Breast epithelium (tissue), 4 donors: ENCODE measurements at places on chromosomes 6 and 20. TPM values are rescaled to one million over a fixed set of nuclear protein-coding genes. Genes with fewer than 3 reads are reported as not detected.

The LAMA4 gene
- 142 TPM for total RNA-seq

The TAGAP gene
- 4.1 TPM for total RNA-seq

The LST1 gene
- 8.8 TPM for total RNA-seq

The SAMD5 gene
- total RNA-seq, result 8.8 TPM

The BEND3 gene
- total RNA-seq, result 0.96 TPM

The VGLL2 gene
- not detected for total RNA-seq

The PLCB1 gene
- 12.2 TPM for total RNA-seq

DNA sequence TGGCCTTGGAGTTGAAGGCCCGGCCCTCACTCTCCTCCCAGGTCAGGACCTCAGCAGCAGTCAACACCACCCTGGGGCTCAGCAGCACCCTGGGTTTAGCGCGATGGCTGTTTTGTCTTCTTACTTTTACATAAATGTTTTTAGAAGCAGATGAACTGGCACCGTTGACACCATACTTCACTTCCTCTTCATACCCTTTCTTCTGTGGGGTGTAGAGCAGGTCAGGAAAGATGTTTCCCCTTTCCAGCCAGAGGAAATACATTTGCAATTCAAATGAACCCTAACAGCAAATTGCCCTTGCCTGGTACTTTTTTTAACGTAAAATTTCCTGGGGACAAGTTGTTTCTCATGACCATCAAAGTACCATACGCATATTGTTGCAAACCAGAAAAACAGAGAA lies 54.7 kb upstream of the SNX9 start:
- H3K36me3 ChIP-seq, result no peaks in the 10 kb centered on the region
- no peak overlapping the region for H3K27ac ChIP-seq
- DNase-seq, result no peak

GRCh38 chr6:118648866-118649554 lies 2.4 kb downstream of the CEP85L start:
- no peak for DNase-seq
- H3K27me3 ChIP-seq, result no peaks in the 10 kb centered on the region
- no peak overlapping the region for H3K4me3 ChIP-seq
- no peaks in the 10 kb centered on the region for H3K36me3 ChIP-seq
- no peak overlapping the region for H3K27ac ChIP-seq
- H3K4me1 ChIP-seq, result no peaks in the 10 kb centered on the region

GRCh38 chr20:20699917-20700316 lies 12.5 kb downstream of the RALGAPA2 start:
- no peaks in the 10 kb centered on the region for H3K36me3 ChIP-seq
- no peaks in the 10 kb centered on the region for H3K27me3 ChIP-seq
- no peak overlapping the region for H3K4me3 ChIP-seq
- no peak overlapping the region for H3K27ac ChIP-seq

GRCh38 chr6:135014353-135014832 lies 40.2 kb downstream of the HBS1L start:
- no peak overlapping the region for H3K27ac ChIP-seq
- H3K4me1 ChIP-seq, result no peaks in the 10 kb centered on the region
- no peak overlapping the region for H3K4me3 ChIP-seq
- H3K27me3 ChIP-seq, result no peaks in the 10 kb centered on the region
- no peaks in the 10 kb centered on the region for H3K36me3 ChIP-seq

DNA sequence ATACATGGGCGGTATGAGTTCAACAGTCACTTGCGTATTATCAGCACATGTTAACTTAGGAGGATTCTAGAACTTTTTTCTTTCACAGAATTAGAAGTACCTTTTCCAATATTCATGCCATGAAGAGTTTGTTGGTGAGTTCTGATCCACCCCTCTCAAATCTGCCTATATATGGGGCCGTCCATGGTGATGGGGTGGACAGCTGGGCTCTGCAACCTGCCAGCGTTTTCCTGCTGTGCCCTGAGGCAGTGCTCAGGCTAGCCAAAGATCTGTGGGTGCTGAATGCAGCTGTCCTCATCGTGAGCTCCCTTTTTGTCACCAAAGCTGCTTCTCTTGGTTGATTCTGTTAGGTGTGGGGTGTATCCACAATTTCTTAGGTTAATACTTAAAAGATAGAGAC lies 88.7 kb downstream of the THBS2 start:
- no peak overlapping the region for H3K27ac ChIP-seq
- H3K4me1 ChIP-seq, result no peaks in the 10 kb centered on the region
- H3K36me3 ChIP-seq, result no peaks in the 10 kb centered on the region
- H3K27me3 ChIP-seq, result no peaks in the 10 kb centered on the region
- DNase-seq, result no peak
- no peak overlapping the region for H3K4me3 ChIP-seq

GRCh38 chr6:2193931-2194330 lies 51.5 kb downstream of the GMDS start:
- H3K27me3 ChIP-seq, result no peaks in the 10 kb centered on the region
- H3K4me3 ChIP-seq, result no peak overlapping the region
- no peaks in the 10 kb centered on the region for H3K36me3 ChIP-seq
- no peaks in the 10 kb centered on the region for H3K4me1 ChIP-seq
- no peak overlapping the region for H3K27ac ChIP-seq
- DNase-seq, result no peak

GRCh38 chr20:1173698-1174097 lies 11.1 kb downstream of the TMEM74B start:
- DNase-seq, result no peak
- no peaks in the 10 kb centered on the region for H3K36me3 ChIP-seq
- no peak overlapping the region for H3K4me3 ChIP-seq
- no peaks in the 10 kb centered on the region for H3K4me1 ChIP-seq
- H3K27me3 ChIP-seq, result no peaks in the 10 kb centered on the region

- H3K4me3 ChIP-seq, result no peak overlapping the region
- no peak overlapping the region for H3K27ac ChIP-seq
- no peaks in the 10 kb centered on the region for H3K27me3 ChIP-seq
- H3K36me3 ChIP-seq, result no peaks in the 10 kb centered on the region
These were observed 66.9 kb upstream of the MAP3K7 start for GRCh38 chr6:90653750-90654149.

DNA sequence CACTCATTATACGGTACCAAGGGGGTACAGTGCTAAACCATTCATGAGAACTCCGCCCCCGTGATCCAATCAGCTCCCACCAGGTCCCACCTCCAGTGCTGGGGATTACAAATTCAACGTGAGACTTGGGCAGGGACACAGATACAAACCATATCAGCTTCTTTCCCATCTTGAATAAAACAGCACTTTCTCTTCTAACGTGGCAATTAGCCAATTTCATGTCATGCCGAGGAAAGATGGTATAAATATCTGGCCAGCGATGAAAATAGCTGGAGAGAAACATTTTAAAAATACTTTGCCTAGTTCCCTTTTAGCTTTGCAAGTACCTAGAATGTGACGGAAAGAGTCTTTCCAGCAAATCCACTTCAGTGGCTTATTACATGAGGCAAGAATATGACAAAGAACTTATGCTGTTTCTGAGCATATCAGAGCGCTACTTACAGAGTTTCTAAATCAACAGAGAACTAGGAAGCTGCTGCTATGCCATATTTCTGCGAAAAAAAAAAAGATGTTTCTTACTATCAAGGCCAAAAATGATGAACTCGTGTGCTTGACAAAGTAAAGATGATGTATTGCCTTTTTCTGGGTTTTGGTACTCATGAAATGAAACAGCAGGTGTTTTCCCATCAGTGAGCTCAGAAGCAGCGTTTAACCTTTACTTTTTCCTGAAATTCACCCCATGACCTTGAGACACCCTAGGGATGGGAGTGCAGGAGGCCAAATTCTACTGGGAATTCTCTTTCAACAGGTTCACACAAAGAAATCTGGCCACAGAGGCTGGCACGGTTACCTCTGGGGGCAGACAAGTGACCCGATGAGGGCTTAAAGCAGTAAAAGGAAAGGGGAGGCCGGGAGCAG lies 37.9 kb downstream of the AGPAT4 start:
- no peaks in the 10 kb centered on the region for H3K27me3 ChIP-seq
- H3K4me1 ChIP-seq, result no peaks in the 10 kb centered on the region
- no peaks in the 10 kb centered on the region for H3K36me3 ChIP-seq
- H3K27ac ChIP-seq, result no peak overlapping the region

DNA sequence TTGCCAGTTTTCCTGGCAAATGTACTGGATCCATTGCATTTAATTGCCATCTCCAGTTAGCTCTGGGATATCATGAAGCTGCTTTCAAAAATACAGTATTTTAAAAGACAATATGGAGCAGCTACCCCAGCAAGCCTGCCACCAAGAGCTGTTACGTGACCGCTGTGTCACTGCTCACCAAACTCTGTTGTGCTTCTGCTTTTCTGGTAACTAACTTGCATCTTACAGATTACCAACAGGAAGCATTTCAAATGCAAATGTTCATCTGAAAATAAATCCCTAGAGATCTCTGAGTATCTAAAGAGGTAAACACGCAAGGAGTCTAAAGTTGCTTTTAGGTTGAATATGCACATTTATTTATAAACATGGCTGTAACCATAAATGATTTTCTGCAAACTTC lies 1008.3 kb downstream of the KIF16B start:
- H3K4me3 ChIP-seq, result no peak overlapping the region
- H3K4me1 ChIP-seq, result no peaks in the 10 kb centered on the region
- no peaks in the 10 kb centered on the region for H3K36me3 ChIP-seq
- H3K27me3 ChIP-seq, result no peaks in the 10 kb centered on the region
- no peak for DNase-seq

DNA sequence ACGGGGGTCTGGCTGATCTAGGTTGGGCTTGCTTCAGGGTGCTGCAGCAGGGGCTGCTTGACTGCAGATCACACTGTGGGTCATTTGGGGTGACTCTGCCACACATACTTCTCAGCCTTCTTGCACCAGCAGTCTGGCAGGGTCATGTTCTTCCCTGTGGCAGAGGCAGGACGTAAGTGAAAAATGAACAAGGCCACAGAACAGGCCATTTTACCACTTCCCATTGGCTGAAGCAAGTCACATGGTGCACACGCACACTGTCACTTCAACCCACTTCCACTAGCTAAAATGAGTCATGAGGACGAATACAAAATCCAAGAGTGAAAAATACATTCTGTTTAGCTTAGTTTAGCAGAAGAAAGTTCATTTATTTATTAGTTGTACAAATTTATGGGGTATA lies 168.6 kb upstream of the GGTLC1 start:
- peaks cover 21% of the 10 kb centered on the region for H3K27me3 ChIP-seq
- no peaks in the 10 kb centered on the region for H3K36me3 ChIP-seq
- no peaks in the 10 kb centered on the region for H3K4me1 ChIP-seq
- no peak overlapping the region for H3K4me3 ChIP-seq
- no peak for DNase-seq

DNA sequence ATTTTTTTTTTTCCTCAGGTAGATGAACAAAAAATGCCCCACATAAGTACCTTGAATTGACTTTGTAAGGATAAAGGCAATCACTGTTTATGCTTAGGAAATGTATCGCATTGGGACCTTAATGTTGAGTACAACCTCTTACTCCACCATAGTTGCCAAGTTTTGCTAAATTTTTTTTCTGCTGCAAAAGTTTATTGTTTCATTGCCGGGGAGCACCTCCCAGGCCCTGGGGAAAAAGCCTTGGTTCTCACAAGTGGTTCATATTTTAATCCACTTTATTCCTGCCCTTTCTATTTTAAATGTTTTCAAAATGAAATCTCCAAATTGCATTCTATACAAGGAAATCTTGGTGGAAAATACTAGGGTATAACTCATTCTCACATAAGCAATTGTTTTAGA lies 52.3 kb upstream of the UTRN start:
- H3K4me1 ChIP-seq, result no peaks in the 10 kb centered on the region
- no peak for DNase-seq
- no peaks in the 10 kb centered on the region for H3K36me3 ChIP-seq
- no peaks in the 10 kb centered on the region for H3K27me3 ChIP-seq

- peak overlapping the region; percentile 45 for H3K27ac ChIP-seq
- H3K4me1 ChIP-seq, result no peaks in the 10 kb centered on the region
- H3K36me3 ChIP-seq, result no peaks in the 10 kb centered on the region
- H3K4me3 ChIP-seq, result no peak overlapping the region
- DNase-seq, result no peak
These were observed 31.8 kb downstream of the CPXM1 start for GRCh38 chr20:2768632-2769015.

DNA sequence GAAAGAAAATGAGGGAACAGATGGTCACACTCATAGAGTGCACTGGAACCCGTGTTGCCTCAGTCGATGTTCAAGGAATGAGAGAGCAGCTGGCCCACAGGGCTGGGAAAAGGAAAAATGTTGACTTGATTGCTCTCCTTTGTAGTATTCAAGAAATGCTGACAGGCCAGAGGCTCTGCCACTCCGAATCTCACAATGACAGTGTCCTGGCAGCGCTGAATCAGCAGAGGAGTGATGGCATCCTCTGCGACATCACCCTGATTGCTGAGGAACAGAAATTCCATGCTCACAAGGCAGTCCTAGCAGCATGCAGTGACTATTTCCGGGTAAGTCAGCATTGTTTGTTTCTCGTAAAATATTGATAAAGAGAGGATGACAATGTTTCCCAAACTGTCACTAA lies 51.3 kb downstream of the KLHL32 start:
- H3K36me3 ChIP-seq, result no peaks in the 10 kb centered on the region
- H3K27me3 ChIP-seq, result no peaks in the 10 kb centered on the region
- H3K27ac ChIP-seq, result no peak overlapping the region

DNA sequence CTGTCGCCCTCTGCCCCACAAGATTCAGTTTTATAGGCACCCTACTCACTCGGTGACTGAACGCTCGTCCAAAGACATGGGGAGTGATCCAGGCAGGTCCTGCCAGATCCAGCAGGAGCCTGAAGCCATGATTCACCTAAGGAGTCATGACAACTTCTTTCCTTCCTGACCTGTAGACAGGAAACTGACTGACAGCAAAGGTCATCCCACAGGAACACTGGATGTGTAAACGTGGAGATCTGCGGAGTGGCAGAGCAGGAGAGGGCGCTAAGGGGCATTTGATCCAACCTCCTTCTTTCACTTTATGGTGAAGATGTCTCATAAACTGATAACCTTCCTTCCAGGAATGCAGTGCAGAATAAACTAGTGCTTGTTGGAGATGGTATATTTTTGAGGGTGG lies 192.2 kb downstream of the GJA10 start:
- no peak overlapping the region for H3K27ac ChIP-seq
- H3K27me3 ChIP-seq, result no peaks in the 10 kb centered on the region
- H3K36me3 ChIP-seq, result no peaks in the 10 kb centered on the region
- H3K4me3 ChIP-seq, result no peak overlapping the region

- no peaks in the 10 kb centered on the region for H3K27me3 ChIP-seq
- H3K36me3 ChIP-seq, result no peaks in the 10 kb centered on the region
- no peak overlapping the region for H3K27ac ChIP-seq
- no peaks in the 10 kb centered on the region for H3K4me1 ChIP-seq
- H3K4me3 ChIP-seq, result no peak overlapping the region
- no peak for DNase-seq
These were observed 8.1 kb downstream of the SYCP2L start for GRCh38 chr6:10894958-10895357.

- DNase-seq, result no peak
- H3K4me3 ChIP-seq, result no peak overlapping the region
- H3K36me3 ChIP-seq, result no peaks in the 10 kb centered on the region
- H3K27me3 ChIP-seq, result no peaks in the 10 kb centered on the region
- no peak overlapping the region for H3K27ac ChIP-seq
- H3K4me1 ChIP-seq, result no peaks in the 10 kb centered on the region
These were observed 204.8 kb downstream of the DTNBP1 start for GRCh38 chr6:15458021-15458459.

DNA sequence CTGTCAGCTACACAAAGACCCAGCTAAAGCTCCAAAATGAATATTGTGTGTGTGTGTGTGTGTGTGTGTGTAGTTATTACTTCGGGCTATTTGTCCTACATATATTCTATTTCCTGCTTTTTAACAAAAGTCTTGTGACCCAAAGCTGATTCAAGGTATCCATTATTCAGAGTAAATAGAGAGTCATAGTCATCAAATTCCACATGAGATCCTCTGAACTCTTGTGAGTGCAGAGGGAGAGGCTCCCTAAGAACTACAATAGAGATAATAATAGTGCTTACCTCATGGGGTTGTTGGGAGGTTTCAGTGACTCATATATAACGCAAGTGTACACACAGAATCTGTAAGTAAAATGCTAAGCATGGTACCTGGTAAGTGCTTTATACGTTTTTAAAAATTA lies 95.6 kb upstream of the SHLD1 start:
- DNase-seq, result no peak
- H3K4me3 ChIP-seq, result no peak overlapping the region
- H3K4me1 ChIP-seq, result peaks cover 21% of the 10 kb centered on the region
- no peaks in the 10 kb centered on the region for H3K27me3 ChIP-seq
